NCI-H526 treated with DMSO at 0.1 percent for 48 hours (cell line): ENCODE measurements at places on chromosomes 7 and 10.

GRCh38 chr7:44884621-44885393, 523 bp downstream of the PURB start:
- DNase-seq: no peak

DNA sequence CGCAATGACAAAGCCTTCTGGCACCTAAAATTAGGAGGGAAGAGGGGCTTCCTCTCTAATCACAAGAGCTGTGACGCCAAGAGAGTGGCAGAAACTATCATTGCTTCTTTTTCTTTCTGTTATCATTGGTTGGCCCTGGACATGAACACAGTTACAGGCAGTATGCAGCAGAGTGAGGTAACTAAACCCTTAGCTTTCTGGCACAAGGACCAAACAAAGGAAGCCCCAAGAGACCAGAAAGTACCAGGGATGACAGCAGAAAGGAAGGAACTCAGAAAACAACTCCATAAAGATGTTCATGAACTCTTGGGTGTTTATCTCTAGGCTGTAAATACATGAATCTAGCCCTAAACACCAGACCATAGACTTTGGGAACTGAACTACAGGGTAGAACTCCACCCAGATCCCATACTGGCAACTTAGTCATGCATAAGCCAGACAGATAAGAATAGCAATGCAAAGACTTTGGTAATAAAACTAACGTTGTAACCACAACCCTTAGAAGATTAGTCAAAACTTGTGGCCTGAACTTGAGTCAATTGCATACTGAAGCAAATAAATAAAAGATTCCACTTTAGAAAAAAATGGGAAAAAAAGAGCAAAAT, 195.7 kb upstream of the PTN start:
- no peak for DNase-seq

- no peak for DNase-seq
Observed at GRCh38 chr7:121419201-121420148, 23.4 kb upstream of the FAM3C start.

DNA sequence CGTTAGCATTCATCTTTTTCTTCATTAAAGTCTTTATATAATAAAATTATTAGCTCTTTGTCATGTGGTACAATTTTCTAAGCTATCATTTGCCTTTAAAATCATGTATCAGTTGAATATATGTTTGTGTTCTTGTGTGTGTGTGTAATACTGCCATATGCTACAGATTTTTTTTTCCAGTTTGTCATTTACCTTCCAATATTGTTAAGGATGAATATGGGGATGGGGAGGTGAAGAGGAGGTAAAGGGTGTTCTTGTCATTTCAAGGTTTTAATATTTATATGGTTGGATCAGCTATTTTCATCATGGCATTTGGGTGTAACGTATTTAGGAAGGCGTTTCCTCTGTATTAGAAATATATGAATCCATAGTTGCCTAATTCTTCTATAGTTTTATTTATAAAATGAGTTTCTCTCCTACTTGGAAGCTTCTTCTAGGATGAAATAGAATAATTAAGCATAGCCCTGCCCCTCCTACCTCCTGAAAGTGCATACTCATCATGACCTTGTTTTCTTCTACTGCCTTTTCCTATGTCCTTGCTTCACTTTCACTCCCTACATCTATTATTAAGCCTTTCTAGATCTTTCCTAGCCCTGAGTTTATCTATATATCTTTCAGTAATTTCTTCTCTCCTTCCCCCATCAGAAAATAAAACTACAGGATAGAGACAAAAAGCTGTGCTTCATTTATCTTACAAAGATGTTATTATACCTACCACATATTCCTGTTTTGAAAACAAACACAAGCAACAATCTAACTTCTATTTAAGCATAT, 25.1 kb downstream of the RAB18 start:
- DNase-seq: peak; percentile 17

- no peak for DNase-seq
Observed at GRCh38 chr10:33252794-33253203, 81.7 kb downstream of the NRP1 start.

- DNase-seq: no peak
Observed at GRCh38 chr7:156116514-156117215, 304.4 kb upstream of the SHH start.

- no peak for DNase-seq
Observed at GRCh38 chr7:893686-894085, 17.3 kb downstream of the GET4 start.

DNA sequence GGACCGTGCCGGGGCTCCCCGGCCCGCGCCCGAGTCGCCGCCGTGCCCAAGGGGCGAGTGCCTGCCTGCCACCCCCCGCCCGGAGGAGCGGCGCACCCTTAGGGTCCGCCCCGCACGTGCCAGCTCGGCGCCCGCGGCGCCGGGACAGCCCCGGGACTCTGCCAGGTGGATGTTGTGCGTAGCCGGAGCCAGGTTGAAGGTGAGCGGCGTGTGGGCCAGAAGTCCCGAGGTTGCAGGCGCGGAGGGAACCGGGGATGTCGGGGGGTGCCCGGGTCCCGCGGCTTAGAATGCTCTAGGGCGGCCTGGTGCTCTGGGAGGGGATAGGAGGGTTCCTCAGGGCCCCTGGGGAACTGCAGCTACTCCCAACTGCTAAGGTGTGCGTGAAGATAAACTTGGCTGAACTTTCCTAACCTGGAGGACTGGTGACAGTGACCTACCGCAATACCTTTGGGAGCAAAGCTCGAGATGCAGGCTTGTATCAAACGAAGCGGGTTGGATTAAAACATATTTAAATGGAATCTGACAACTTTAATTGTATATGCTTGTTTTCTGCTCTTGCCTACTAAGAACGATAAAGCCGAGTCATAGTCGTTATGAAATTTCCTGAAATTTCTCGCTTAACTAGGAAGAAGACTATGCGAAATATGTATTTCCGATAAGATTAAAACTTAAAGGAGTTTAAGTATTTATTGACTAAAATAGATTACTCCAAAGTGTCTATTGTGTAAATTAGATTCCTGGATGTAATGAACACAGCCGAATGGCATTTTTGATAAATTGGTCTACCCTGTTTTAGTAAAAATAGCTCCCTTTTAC, at the start of gene CUX1:
CUX1 (plus strand) TSS at position 156 of the 816 bp plus-strand sequence; CDS start at position 170, 14 bp downstream.
- peak; percentile 59 for DNase-seq

DNA sequence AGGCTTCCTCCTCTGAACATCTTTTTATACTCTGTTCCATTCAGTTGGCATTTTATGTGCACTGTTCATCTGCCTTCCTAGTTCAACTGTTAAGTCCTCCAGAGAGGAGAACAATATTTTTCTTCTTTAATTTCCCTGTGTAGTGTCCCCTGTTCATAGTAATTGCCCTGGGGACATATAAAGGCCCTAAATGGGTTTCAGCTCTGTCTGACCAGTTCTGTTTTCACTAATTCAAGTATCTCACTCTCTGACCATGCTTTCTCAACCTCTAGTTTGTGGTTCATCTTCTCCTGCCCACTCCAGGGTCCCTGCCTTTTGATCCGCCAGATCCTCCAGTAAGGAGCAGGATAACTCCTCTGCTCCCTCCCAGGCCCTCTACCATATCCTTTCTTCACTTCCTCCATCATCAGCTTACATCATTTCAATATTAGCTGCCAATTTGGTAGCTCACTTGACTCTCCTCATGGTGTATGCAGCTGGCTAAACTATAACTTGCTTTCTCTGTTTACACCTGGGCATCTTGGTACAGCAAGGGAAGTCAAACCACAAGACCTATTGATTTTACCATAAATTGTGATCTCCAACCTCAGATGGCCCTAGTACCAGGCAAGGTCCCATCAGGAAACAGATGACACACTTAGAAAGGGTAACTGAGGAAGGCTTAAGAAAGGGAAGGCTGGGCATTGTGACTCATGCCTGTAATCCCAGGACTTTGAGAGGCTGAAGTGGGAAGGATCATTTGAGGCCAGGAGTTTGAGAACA, 17.7 kb upstream of the C10orf67 start:
- DNase-seq: no peak

- no peak for DNase-seq
Observed at GRCh38 chr10:98249134-98249533, 18.9 kb downstream of the LOXL4 start.

- DNase-seq: no peak
Observed at GRCh38 chr7:11302121-11302520, 328.4 kb downstream of the PHF14 start.

- DNase-seq: peak; percentile 45
Observed at GRCh38 chr7:95511716-95512260, 26.0 kb downstream of the ASB4 start.

GRCh38 chr7:129855234-129855673, 97.5 kb downstream of the UBE2H start:
- no peak for DNase-seq

- DNase-seq: no peak
Observed at GRCh38 chr7:158824028-158824427, 5.3 kb downstream of the ESYT2 start.

DNA sequence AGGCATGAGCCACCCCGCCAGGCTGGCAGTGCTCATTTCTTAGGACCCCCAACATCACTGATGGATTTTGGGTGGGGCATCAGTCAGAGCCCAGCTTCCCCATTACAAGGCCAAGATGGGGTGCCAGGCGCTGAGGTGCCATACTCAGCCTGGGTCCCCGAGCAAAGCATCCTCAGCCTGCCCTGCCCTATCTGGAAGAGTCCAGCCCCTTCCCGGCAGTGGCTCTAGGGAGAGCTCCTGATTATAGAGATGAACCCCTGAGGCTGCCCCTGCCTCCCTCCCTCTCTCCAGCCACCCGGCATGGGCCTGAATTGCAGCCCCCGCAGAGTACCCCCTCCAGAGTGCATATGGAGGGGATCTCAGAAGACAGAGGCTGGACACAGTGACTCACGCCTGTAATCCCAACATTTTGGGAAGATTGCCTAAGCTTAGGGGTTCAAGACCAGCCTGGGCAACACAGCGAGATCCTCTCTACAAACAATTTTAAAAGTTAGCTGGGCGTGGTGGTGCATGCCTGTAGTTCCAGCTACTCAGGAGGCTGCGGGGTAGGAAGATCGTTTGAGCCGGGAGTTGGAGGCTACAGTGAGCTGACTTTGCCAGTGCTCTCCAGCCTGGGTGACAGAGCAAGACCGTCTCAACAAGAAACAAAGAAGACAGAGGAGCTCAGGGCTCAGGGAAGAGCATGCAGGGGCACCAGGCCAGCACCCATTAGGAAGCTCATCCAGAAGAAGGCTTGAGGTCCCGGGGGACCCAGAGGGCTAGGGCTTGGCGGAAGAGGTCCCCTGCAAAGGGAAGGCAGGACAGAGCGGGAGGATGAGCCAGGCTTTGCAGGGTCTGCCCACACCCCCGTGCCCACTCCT, 13.3 kb downstream of the LAT2 start:
- no peak for DNase-seq

DNA sequence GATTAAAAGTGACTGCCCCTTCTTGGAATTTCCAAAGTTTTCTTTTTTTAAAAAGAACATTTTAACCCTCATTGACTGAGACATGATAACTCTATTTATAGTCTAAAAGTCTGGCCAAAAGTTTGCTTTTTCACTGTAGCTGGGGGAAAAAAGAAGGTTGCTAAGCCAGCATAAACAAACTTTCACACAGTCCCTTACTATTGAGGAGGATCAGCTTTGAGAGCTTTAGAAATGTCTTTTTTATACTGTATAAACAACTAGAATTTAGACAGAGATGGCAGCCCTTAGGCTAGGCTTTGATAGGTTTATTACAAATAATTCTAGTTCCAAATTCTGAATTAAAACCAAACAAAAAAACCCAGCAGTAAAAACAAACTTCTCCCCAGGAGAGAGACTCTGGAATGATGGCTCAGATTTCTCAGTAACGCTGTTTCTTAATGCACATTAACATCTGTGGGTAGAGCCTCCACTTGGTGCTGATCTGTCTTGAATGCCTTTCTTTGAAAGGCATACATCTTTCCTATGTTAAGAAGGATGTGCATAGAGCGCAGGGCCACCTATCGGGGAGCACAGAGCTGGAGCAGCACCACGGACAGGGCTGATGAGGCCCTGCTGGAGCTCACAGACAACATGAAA, 100.9 kb upstream of the PDLIM1 start:
- DNase-seq: no peak

DNA sequence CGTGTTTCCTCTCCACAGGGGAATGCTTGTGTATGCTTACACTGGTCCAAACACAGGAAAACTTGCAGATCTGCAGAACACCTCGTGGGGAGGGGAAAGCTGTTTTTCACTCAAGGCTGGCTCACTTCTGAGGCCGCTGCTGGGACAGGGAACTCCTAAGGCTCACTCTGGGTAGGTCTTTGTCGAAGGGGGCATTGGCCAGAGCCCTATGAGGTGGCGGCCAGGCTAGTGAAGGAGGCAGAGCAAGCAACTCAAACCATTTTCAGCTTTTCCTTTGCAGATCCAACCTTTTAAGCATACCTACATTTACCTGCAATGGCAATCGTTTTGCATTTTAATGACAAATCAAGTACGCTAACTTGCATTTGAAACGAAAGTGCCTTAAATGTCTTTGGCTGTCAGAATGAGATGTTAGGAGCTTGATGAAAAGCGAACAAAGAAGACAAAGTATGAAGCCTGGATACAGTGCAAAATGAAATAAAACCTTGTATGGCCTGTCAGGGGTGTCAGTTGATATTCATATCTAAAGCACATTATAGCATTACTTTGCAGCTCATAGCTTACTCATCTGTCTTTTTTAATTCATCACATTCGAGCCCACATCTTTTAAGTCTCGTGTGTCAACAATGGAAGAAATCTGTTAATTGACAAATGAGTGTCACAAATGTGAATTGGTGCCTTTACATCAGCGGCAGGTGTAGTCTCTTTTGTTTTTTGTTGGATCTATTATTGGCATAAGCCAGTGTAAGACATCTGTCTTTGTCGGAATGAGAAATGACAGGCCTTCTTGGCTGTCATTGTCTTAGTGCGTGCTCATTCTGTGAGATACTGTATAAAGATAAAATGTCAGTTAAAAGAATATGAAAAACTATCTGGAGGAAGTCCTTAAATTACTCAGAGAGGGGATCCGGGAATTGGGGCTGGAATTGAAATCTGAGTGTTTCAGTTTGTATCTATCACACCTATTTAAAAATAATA, 30.5 kb downstream of the LRMDA start:
- DNase-seq: no peak
